ENCODE measurements at places on chromosomes 7 and 10.

- peak; percentile 94 for DNase-seq
These were observed 18.7 kb downstream of the LCOR start for GRCh38 chr10:96850825-96851224.

GRCh38 chr7:102255916-102256315 lies 30.8 kb upstream of the SH2B2 start:
- no peak for DNase-seq

- peak; percentile 41 for DNase-seq
These were observed 58.9 kb upstream of the LBX1 start for GRCh38 chr10:101287997-101288635.

GRCh38 chr7:7897509-7897908 lies 71.1 kb upstream of the GLCCI1 start:
- peak; percentile 16 for DNase-seq

GRCh38 chr10:28954211-28954610 lies 276.9 kb downstream of the BAMBI start:
- no peak for DNase-seq

DNA sequence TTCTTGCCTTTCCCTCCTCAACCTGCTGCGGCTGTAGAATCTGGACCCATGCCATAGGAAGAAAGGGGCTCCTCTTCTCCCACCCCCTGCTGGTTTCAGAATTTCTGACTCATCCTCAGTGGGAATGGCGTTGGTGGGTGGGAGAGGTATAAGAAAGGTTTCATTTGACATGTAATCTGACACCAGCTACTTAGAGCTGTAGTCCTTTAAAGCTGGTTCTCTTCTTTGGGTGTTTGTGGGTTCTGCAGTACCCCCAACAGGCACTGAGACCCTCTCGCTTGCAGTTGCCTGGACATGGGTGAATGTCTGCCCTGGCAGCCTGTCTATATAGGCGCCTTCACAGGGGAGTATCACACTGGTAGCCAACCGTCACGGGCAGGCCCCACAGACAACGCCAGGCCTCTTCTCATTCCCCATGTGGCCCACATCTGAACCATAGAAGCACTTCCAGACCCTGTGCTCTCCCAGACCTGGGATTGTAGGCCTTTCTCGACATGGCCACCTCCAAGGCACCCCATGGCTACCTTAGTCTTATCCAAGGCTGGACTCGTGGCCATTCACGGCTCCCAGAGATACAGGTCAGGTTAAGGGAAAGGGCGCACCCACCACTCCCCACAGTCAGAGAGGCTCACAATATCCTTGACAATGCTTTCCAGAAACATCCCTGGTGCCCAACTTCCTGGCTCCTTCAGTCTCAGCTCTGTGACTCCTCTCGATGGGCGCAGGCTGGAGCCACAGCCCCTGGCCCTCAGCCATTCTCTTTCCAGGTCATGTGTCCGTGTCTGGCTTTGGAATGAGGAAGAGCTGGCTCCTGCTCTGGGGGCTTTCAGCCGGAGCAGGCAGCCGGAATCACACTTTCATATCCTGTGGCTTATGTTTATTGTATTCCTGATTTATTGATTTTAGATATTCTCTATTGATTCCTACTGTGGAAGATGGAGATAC lies 17.5 kb downstream of the ZNF862 start:
- DNase-seq = peak; percentile 75

- DNase-seq = peak; percentile 84
These were observed 15.1 kb downstream of the LRRC20 start for GRCh38 chr10:70367195-70367796.

DNA sequence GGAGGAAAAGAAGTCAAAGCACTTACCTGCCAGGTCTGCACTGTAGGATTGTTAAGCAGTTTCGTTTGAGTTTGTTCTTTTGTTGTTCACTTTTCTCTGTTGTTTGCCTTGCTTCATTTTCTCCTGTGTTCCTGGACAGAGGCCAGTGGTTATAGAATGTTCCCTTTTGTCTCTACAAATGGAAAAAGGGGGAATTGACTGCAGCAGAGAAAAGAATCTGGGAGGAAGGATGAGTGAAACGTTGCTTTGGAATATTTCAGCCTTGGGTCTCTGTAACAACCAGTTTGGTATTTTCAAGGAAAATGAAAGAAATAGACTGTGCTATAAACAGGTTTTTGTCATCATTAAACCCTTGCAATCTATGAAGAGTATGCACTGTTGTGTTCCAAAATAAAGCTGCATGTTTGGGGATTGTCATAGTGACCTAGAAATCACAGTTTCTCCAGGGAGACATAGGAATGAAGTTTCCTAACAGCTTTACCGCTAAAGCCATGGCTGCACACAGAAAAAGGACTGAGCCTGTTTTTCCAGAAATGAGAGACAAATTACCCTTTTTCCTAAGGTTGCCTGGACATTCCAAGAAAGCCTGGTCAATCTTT lies 60.8 kb upstream of the HABP2 start:
- no peak for DNase-seq

GRCh38 chr10:7872041-7872442 lies 53.7 kb downstream of the TAF3 start:
- DNase-seq = peak; percentile 37

DNA sequence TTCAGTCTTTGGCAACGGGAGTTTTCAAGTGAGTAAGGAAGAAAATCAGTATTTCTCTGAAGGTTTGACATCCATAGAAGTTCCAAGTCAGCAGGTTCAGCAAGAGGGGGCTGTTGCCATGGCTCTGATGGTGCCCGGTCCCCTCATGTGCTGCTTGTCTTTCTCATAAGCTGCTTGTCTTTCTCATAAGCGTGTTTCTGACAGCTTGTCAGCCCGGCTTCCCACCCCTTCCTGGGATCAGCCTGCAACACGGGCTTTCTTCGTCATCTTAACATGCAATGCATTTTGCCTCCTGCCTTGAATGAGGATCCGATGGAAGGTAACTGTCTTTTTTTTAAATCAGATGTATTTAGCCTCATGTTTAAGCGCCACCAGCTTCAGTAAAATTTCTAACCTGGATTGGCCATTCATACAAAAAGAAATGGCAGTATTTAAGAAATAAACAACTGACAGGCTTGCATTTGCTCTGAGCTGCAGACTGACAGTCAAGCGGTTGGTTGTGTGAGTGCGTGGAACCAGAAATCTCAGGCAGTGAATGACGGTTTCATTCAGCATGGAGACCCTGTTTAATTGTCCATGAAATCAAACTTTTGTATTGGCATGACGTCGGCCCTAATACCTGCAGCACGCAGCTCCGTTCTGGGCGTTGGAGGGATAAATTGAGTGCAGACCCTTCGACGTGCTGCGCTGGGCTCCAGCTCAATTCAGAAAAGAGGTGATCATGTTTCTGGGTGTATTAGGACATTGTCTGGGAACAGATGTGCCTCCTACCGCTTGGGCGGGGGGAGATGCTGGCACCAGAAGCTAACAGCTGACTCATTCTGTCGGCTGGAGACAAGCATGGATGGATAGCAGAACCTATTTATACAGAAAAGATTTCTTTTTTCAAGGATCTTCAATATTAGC lies 454.7 kb upstream of the FOXK1 start:
- DNase-seq = peak; percentile 9

DNA sequence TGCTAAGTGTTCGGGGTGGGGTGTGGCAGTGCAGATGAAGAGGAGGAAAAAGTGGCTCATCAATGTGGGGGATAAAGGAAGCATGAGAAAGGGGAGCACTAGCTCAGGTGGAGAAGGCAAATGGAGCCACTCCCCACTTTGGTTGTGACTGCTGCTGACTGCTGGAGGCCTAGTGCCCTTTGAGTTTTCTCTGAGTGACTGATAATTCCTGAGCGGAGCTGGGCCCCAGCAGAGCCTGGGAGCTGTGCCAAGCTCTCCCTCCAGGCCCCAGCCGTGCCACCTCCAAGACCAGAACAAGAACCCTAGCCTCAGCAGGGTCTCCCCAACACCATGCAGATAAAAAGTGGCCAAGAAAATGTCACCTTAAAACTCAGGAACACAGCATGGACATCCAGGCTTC lies 9.7 kb upstream of the RASSF4 start:
- no peak for DNase-seq

GRCh38 chr10:9596368-9596920 lies 1421.2 kb upstream of the CELF2 start:
- DNase-seq = peak; percentile 53

DNA sequence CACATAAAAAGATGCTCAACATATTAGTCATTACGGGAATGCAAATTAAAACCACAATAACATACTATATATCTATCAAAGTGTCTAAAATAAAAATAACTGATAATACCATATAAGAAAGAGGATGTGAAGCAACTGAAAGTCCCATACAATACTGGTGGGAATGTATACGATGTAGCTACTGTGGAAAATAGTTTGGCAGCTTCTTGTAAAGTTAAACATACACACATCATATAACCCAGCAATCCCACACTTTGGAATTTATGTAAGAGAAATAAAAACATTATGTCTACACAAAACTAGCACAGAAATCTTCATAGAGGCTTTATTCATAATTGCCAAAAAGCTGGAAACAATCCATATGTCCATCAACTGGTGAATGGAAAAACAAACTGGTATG lies 10.5 kb upstream of the COMMD3 start:
- peak; percentile 30 for DNase-seq

DNA sequence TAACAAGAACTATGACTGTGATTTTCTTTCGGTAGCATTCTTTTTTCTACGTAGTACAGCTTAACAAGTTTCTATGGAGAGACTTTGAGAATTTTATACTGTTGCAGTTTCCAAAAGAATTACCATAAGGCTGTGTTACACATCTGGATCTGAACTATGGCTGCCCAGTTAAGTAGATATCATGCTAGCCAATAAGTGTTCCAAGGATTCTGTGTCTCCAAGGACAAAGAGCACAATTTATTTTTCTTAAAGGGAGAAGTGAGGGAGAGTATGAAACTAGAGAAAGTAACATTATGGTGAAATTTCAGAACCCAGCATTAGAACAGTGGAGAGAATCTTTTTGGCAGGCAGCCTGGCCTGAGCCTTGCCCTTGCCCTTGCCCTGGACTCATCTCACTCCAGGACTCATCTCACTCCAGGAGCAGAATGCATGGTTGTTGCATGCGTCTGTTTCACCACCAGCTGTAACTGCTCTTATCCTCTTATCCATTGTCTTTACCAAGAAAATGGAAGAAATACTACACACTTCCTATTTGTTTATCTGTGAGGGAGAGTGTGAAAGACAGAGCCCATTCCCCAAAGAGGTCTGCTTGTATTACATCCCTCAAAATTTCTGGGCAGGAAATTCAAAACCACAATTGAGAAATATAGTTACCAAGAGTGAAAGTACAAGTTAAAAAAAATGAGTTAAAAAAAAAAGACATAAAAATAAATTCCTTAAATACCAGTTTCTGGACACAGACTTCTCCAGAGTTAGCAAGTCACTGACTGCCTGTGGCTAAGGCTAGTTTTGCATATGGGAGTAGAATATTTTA lies 1067.5 kb downstream of the NRG3 start:
- peak; percentile 71 for DNase-seq

- no peak for DNase-seq
These were observed 46.1 kb downstream of the PPIF start for GRCh38 chr10:79393221-79393923.

DNA sequence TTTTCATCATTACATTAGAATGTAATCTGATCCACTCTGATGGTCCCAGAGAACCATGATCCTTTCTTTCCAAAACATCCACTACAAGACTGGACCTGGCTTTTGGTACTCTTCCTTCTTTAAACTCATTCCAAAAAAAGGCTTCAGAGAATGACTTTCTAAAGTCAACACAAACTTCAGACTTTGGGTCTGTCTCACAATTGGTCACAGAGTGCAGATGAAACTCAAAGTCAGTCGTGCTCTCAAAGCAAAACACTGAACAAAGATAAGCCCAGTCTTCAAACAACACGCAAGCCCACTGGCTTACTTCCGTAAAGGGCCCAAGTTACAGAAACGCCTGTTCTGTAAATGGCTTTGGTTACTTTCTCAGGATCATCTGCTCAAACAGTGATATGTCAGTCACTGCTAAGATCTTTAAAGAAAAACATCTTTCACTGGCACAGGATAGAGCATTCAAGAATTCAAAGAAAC lies 250.9 kb upstream of the MKLN1 start:
- peak; percentile 27 for DNase-seq

GRCh38 chr10:97169063-97169462 lies 16.7 kb downstream of the SLIT1 start:
- no peak for DNase-seq

DNA sequence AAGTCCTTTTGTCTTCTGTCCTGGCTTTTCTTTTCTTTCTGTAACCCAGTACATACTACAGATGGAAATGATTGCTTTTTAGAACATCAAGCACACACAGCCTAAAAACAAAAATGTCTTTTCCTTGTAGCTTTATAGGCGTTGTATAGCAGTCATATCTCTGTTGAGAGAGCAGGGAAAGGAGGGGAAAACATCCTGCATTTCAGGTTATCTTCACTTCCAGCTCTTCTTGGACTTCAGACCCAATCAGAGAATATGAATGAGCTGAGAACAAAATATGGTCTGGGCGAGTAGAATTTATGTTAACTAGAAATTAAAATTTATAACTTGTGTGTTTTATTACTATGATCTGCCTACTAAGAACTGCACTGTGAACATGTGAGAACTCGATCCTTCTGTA lies 14.7 kb downstream of the TMEM60 start:
- DNase-seq = no peak

DNA sequence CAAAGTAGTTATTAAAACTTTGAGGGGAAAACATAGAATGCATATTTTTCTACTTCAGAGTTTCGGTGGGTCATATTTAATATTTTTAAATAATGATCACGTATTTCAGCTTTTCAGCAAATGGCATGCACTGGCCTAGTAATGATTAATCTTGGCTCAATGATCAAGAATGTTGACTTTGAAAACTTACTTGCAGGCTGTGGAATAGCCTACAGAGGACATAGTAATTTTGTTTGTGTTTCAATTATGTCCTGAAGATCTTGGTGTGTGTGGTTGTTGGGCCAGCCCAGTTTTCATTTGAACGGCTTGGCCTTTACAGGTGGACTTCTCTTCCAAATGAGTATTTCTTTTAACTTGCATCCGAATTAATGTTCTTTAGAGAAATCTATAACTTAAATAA lies 35.1 kb downstream of the ADD3 start:
- DNase-seq = no peak

DNA sequence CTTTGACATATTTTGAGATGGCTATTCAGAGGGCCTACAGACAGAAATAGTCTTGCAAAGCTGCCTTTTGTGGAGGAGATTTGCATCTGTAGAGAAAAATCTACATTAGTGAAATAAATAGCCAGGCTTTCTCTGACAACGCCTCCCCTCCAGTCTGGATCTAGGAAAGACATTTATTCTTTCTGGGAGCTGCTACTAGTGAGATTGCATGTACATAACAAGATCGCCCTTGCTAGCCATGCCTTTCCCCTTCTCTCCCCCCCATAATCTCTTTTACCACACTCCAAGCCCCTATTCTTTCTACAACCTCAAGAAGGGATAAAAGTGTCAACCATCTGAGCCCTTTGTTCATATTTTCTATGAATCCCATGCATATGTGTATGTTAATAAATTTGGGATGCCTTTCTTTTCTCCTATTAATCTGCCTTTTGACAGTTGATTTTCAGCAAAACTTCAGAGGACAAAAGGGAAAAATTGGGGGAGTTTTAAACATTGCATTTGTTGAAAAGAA lies 194.2 kb downstream of the SNX13 start:
- no peak for DNase-seq

- DNase-seq = no peak
These were observed 644.4 kb downstream of the GRM8 start for GRCh38 chr7:126608339-126608776.
